A673 (cell line): ENCODE measurements at places on chromosomes 5 and 9.
A peak's percentile ranks its signal among the peaks of the same experiment; 100 is the strongest.

DNA sequence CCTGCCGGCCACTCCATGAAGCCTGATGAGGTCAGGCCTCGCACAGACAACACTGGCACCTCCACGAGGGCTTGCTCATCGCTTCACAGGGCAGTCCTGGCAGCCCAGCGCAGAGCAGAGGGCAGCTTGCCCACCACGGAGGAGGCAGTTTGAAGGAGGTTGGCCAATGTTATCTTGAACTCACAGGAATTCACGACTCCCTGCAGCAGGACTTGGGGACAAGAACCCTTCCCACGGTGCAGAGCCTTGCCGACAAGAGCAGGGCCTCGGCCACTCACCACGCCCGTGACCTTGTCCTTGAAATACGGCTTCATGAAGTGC lies 5.0 kb downstream of the SNAPC4 start:
- peaks cover 3% of the 10 kb centered on the region for H3K4me1 ChIP-seq
- DNase-seq = no peak
- no peaks in the 10 kb centered on the region for H3K27me3 ChIP-seq
- no peak overlapping the region for H3K27ac ChIP-seq

DNA sequence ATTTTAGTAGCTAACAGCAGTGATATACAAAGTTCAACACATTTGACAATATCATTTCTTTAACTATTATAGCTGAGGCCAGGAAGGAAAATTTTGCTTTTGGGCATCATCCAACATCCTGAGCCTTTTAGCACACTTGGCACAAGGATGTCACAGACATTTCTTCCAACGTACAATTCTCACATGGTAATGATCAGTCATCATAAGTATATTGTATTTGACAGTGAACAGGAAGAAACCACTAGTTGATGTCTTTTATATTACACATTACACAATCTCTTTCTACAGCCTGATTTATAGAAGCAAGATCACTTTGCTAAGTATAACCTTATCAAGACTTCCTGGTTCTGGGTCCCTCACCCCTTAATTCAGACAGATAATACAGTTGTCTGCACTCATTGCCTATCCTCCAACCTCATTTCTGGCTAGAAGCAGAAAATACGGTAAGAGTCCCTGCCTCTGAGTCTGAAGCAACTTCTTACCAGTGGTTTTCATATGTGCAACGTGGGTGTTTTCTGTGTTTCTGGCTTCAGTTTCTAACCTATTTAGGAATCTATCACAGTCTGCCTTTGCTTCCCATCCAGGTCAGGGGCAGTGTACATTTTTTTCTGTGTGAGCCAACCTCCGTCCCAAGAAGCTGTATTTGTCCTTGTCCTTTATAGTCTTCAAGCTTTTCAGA lies 167.8 kb downstream of the PAM start:
- no peaks in the 10 kb centered on the region for H3K27me3 ChIP-seq
- peak; percentile 19 for DNase-seq
- H3K27ac ChIP-seq = no peak overlapping the region
- no peak overlapping the region for H3K4me3 ChIP-seq
- H3K4me1 ChIP-seq = peaks cover 40% of the 10 kb centered on the region
- no peaks in the 10 kb centered on the region for H3K36me3 ChIP-seq

GRCh38 chr9:124280176-124280691 lies 22.5 kb downstream of the NEK6 start:
- peak; percentile 77 for DNase-seq
- H3K4me1 ChIP-seq = peaks cover 29% of the 10 kb centered on the region
- no peak overlapping the region for H3K4me3 ChIP-seq
- H3K27me3 ChIP-seq = no peaks in the 10 kb centered on the region

- no peaks in the 10 kb centered on the region for H3K27me3 ChIP-seq
- peaks cover 12% of the 10 kb centered on the region for H3K4me1 ChIP-seq
These were observed 4.5 kb upstream of the CARD19 start for GRCh38 chr9:93091453-93092081.

- peak overlapping the region; percentile 54 for H3K27ac ChIP-seq
- DNase-seq = no peak
- H3K36me3 ChIP-seq = peaks cover 19% of the 10 kb centered on the region
- no peak overlapping the region for H3K4me3 ChIP-seq
These were observed 19.7 kb downstream of the GPR107 start for GRCh38 chr9:130073373-130073772.

GRCh38 chr9:87275047-87275725 lies 222.5 kb upstream of the DAPK1 start:
- H3K27ac ChIP-seq = no peak overlapping the region
- no peaks in the 10 kb centered on the region for H3K36me3 ChIP-seq
- no peak for DNase-seq
- no peaks in the 10 kb centered on the region for H3K27me3 ChIP-seq
